Mammary epithelial cell (primary cell): ENCODE measurements at places on chromosomes 4 and X.

GRCh38 chr4:38804654-38805295 is at the start of gene TLR1:
Gene TLR1 (minus strand): TSS chr4:38804791. CDS start chr4:38798831, 5,960 bp downstream.
- DNase-seq, result peak; percentile 43

GRCh38 chr4:175973027-175973923 is 92.4 kb upstream of the WDR17 start:
- no peak for DNase-seq

- peak; percentile 18 for DNase-seq
These were observed 39.1 kb upstream of the TMEM192 start for GRCh38 chr4:165151734-165152133.

GRCh38 chrX:108224727-108225621 is 133.4 kb downstream of the ATG4A start:
- peak; percentile 57 for DNase-seq

GRCh38 chr4:138114434-138114833 is 127.7 kb downstream of the SLC7A11 start:
- no peak for DNase-seq

DNA sequence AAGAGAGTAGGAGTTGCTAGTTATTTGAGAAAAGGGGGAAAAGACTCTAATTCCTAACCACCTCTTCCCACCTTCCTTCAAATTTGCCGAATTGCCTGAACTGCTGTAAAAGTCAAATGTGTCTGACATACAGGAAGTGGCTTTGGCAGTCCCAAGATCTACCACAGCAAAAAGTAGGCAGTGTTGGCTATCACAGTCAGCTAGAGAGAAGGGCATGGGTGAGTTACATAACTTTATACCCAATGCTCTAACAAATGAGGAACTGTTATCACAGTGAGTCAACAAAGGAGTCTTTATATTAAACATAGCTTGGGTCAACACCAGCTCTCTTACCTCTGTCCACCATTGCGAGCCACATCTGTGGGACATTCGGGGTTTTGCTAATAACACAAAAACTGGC is 2.4 kb upstream of the MBNL3 start:
- peak; percentile 65 for DNase-seq

GRCh38 chr4:84651499-84651898 is 68.6 kb downstream of the CDS1 start:
- no peak for DNase-seq

- DNase-seq, result no peak
These were observed 5.4 kb downstream of the TSPAN5 start for GRCh38 chr4:98652996-98653395.

GRCh38 chr4:165331823-165332222 is 4.4 kb downstream of the MSMO1 start:
- DNase-seq, result no peak

DNA sequence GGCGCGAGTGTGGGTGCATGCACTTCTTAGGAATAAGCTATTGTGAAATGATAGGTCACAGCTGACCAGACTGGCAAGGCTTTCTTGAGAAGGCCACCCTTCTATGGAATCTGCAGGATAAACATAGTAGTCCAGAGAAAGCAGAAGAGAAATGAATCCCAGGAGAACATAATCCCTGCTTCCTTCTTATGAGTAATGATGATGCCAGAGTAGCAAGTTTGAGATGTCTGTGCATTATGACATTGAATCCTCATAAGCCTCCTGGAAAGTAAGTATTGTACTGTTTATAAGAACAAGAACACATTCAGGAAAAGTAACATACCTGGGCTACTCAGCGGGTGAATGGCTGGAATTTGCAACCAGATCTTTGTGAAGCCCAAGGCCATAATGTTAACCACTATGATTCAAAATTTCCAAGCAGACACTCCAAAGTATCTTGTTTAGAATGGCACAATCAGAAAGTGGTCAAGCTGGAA is 272.1 kb upstream of the HS3ST1 start:
- DNase-seq, result peak; percentile 91

GRCh38 chrX:9286234-9286633 is 178.6 kb upstream of the TBL1X start:
- DNase-seq, result no peak

DNA sequence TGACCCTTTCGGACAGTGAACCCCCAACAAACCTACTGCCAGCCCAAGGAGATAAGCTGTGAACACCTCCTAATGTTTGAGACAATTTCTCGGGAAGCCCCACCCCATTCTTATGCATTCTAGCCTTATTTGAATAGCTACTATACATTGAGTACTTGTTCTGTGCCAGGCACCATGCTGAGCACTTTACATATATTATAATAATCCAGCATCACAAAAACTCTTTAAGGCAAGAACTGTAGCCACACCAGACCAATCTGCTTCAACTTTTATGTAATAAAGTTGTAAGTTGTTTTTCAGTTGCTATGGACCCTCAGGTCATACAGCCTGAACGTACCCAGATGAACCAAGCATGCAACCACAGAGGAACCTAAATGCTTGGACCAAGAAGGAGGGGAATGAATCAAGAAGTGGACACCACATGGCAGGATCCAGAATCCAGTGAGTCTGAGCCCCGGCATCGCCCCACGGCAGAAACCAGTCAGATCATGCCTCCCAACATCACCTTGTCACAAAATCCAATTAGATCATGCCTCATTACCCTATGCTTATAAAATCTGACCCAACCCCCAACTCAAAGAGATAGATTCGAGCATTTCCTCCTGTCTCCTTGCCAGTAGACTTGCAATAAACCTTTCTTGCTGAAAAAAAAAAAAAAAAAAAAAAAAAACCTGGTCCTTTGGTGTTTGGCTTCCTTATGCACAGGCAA is 225.0 kb downstream of the QDPR start:
- no peak for DNase-seq

- DNase-seq, result no peak
These were observed 40.0 kb downstream of the UGT2B10 start for GRCh38 chr4:68855771-68856170.

- DNase-seq, result no peak
These were observed 15.8 kb upstream of the CXorf38 start for GRCh38 chrX:40663078-40663740.

GRCh38 chrX:374596-374995 is 12.1 kb downstream of the PPP2R3B start:
- DNase-seq, result no peak

GRCh38 chr4:86717651-86718050 is 123.5 kb downstream of the PTPN13 start:
- no peak for DNase-seq

DNA sequence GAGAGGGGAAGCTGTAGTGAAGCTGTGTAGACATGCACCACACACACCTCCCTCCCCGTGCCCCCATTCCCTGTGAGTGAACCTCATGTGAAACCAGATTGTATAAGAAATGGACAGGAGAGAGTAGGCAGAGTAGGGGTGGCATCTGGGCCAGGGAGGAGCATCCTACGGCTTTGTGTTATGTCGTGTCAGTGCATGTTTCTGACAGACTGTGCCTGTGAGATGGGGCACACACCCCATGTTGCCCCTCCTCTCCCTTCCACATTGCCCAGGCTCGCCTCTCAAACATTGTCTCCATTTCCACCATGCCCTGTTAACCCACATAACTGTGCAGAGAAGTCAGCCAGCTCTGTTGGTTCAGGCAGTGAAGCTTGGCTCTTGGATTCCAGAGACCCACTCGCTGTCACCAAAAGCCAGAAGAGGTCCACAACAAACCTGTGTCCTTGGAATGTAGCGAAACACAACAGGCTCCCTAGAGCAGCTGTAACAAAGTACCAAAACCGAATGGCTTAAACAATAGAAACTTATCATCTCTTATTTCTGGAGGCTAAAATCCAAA is 56.1 kb downstream of the SLC9A6 start:
- no peak for DNase-seq

DNA sequence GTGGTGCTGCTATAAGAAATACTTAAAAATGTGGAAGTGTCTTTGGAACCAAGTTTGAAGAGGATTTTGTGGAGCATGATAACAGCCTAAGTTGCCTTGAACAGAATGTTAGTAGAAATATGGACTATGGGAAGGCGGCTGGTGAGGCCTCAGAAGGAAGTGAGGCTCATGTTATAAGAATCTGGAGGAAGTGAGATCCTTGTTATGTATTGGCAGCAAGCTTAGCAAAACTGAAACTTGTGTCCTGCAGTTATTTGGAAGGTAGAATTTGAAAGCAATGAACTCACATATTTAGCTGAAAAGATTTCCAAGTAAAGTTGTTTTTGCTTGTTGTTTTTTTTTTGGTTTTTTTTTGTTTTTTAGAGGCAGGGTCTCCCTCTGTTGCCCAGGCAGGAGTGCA is 13.6 kb upstream of the MED14 start:
- DNase-seq, result no peak

DNA sequence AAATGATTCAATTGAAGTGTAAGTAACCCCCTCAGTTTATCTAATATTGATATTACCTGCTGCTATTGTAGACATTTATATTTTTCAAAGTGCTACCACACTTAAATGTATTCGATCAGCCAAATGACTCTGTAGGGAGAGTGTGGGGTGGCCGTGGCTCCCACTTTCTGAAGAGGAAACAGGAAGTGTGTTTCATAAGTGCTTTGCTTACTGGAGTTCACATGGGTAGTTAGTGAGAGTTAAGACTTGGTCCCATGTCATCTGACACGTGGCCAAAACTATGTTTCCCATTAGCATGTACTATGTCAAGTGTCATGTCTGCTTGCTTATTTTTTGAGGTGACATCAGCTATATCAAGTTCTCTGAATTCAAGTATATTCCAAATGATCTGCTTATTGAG is 308.1 kb upstream of the GATB start:
- DNase-seq, result no peak

DNA sequence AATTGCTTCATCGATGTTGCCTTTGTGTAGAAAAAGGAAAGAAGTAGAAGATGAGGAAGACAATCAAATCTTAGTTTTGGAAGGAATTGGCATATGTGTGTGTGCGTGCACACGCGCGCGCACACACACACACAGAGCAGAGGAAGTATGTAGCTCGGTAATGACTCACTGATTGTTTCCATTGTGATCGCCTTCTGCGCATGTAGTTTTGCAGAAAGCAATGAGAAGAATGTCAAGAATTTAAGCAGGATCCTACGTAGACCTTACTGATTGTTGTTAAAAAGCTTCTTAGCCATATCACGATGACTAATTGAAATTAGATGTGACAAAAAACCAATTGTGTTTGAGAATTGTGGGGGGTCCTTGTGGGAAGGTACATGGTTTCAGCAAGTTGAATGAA is 12.8 kb upstream of the LIMCH1 start:
- DNase-seq, result peak; percentile 46

DNA sequence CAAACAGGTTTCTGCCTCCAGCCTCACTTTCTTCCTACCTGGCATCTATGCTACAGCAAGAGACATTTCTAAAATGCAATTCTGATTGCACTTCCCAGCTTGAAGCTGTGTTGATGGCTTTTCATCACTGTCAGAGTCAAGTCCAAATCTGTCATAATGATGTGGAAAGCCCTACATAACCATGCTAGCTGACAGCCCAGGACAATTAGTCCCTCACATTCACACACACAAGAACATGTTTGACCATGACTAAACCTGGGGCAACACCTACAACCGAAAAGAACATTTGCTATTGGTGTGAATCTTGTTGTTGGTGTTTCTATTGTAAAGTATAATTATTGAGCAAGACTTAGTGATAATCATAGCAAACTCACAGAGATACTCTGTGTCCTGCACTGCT is 58.2 kb downstream of the PPM1K start:
- DNase-seq, result peak; percentile 59

DNA sequence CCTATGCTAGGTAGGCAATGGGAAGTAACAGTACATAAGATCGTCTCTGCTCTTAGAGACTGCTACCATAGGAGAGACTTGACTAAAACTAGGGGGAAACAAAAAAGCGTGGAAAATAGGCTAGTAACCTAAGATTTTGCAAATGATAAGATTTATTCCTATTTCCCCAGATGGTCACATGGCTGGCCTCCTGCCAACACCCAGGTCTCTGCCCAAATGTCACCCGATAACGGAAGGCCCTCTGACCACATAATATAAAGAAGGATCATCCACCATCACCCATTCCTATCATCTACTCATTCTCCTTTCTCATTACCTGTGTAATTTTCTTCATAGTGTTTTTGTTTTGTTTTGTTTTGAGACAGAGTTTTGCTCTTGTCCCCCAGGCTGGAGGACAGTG is 4.7 kb downstream of the LAMP2 start:
- DNase-seq, result no peak

GRCh38 chrX:115236560-115236959 is 2.7 kb upstream of the LRCH2 start:
- DNase-seq, result no peak

DNA sequence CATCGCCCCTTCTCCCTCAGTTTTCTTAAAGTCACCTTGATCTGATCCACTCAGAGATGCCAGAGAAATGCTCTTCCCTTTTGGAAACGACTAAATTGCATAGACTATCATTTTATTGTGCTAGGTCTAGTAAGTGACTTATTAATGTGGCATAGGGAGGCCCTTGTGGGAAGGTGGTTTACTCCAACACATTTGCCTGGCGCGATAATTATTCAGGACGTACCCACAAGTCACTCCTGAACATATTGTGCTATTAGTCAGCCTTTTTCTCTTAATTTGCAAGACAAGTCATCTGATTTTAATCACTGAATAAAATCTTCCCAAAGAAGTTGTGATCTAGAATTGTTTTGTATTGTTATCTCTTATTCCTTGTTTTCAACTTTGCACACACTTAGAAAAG is 7.6 kb downstream of the ENPEP start:
- DNase-seq, result no peak

DNA sequence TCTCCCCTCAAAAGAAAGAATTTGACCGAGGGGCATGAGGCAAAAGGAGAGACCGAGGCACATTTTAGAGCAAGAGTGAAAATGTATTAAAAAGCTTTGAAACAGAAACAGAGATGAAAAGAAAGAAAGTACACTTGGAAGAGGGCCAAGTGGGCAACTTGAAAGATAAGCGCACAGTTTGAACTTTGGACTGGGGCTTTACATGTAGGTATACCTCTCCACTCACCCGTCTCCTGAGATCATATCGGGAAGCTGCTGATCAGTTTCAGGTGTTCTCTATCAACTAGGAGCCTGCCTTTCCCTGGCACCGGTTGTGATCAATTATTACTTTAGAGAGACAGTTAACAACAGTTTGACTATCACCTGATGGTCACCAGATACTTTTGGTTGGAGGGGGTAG is 2666.5 kb downstream of the ARAP2 start:
- no peak for DNase-seq

DNA sequence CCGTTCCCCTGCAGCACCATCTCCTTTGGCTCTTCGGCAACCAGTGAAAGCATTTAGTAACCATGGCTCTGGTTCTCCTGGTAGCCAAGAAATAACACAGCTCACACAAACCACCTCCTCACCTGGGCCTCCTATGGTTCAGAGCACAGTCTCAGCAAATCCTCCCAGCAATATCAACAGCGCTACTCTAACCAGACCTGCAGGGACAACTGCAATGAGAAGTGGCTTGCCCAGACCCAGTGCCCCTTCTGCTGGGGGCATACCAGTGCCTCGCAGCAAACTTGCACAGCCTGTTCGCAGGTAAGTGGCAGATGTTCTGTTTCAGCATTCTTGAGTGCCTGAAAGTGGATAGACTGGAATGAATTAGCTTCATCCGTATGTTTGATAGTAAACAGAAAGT is 63.0 kb upstream of the SLC10A4 start:
- no peak for DNase-seq

GRCh38 chr4:2935762-2936743 is 27.2 kb downstream of the NOP14 start:
- DNase-seq, result peak; percentile 94
